ENCODE measurements at places on chromosomes 4 and X. TPM values are rescaled to one million over a fixed set of nuclear protein-coding genes. Genes with fewer than 3 reads are reported as not detected.

MAGEA2 gene
- total RNA-seq, result not detected

POF1B gene
- total RNA-seq, result 11.9 TPM

GAGE1 gene
- total RNA-seq, result not detected

UGT2B15 gene
- total RNA-seq, result not detected

PCYT1B gene
- total RNA-seq, result 0.40 TPM

SH3D19 gene
- total RNA-seq, result 20.4 TPM

SMPX gene
- 0.52 TPM for total RNA-seq

Data from NCI-H460 (cell line).